Activated CD8-positive, alpha-beta T cell treated with anti-CD3 and anti-CD28 coated beads, Interleukin-2, amount 10 ng/mL, durations not matched to agents 7 days and 5 days (primary cell): ENCODE measurements at places on chromosomes 11 and 22.

DNA sequence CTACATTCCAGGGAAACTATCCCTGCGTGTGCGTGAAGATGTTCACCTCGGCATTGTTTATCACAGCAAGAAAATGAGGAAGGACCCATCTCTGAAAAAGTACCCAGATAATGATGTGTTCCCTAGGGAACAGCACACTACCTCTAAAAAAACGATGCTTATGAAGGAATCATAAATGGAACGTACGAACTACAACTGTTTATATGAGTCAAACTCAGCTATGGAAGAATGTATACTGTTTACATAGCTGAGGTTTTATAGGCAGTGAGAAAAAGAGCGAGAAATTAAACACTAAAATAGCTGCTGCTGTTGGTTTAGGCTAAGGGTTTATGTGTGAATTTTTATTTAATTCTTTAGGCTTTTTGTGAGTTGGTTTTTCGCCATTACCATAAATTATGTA is 48.9 kb downstream of the APOL1 start:
- DNase-seq = no peak

- DNase-seq = no peak
Measured at GRCh38 chr11:725624-726202, 19.7 kb downstream of the EPS8L2 start.

DNA sequence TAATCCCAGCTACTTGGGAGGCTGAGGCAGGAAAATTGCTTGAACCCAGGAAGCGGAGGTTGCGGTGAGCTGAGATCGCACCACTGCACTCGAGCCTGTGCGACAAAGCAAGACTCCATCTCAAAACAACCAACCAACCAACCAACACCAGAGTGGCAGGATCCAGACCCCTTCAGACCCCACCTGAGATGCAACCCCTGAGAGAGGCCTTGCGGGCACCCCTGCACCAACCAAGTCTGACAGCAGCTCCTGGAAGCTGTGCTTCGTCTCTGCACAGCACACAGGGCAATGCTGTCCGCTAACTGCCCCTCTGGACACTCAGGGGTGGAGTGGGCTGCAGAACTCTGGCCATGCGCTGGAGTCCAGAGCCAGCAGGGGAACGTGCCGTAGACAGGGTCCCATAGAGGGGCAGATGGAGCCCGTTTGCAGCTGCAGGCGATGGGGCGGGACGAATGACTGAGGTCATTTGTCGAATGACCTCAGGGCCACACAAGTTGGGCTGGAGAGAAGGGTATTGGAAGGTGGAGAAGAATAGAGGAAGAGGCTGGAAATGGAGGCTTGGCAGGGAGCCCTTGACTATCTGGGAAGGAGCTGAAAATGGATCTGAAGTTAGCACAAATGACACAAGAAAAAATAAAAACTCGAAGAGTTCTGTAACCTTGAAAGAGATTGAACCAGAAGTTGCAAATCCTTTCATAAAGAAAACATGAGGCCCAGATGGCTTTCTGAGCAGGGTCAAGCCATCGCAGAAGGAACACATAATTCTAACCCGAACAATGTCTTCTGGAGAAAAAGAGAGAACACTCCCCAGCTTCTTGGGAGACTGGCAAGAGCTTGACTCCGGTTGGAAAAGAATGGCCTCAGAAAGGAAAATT is 199.7 kb downstream of the CTTN start:
- no peak for DNase-seq

- DNase-seq = no peak
Measured at GRCh38 chr22:24437091-24437490, 9.7 kb downstream of the ADORA2A start.

DNA sequence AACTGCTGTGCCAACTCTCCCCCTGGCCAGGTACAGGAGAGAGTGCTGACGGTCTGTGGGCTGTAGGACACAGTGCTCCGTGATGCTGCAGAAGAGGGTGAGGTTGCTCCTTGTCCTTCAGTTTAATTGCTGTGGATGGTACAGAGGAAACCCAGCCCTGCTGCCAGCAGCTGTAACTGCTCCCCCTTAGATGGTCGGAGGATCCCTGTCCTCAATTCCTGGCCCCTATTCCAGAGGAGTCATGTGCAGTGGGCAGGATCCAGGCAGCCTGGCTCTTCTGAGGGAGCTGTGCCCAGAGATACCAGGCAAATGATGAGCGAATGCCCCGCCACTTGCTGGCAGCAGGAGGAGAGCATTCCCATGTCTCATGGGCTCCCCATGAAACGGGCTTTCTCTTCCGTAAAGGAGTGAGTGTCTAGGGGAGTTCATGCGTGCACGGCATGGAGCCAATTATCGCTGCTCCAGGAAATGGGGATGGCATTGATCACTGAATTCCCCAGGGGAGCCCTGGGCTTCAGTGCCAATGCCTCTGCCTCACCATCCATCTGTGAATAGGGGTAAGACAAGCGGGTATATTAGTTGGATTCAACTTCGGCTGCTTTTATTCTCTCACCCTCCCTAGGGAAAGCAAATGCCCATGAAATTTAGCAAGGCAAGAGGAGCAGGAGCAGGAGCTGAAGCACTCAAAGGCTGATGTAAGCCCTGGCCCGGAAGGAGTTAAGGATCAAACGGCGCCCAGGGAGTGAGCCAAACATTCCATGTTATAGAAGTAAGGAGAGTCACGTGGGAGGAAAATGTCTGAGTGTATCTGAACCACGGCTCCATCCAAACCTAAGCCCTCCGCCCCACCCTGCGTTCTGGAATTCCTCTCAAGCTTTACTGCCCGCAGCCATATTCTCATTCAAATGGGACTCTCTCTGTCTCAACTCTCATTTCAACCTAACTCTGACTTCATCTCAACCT is 51.0 kb upstream of the CSNK2A3 start:
- no peak for DNase-seq

GRCh38 chr11:106172386-106172991 is 95.0 kb downstream of the AASDHPPT start:
- no peak for DNase-seq

- no peak for DNase-seq
Measured at GRCh38 chr11:113447621-113448315, 27.4 kb downstream of the DRD2 start.

- no peak for DNase-seq
Measured at GRCh38 chr11:120688163-120688562, 176.6 kb downstream of the GRIK4 start.

DNA sequence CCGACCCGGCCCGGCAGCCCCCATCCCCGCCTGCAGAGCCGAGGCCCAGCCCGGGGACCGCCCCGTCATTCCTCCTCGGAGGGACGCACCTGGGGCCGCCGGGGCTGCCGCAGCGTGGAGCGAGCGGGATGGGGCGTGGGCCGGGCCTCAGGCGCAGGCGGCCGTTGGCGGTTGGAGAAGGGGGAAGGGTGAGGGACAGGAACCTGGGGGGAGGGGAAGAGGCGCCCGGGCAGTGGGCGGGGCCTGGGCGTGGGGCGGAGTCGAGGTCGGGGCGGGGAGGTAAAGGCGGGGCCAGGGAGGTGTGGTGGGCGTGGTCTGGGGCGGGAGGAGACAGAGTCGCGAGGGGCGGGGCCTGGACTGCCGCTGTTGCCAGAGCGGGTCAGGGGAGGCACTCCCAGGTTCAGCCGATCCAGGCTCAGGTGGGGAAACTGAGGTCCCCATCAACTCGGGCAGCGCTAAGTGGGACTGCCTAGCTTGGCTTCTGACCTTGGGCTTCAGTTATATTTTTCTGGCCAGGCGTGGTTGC is at the start of gene TESMIN:
TESMIN (minus strand) TSS at position 190 of the 526 bp plus-strand sequence. CDS start 860 bp downstream, outside the sequence.
- peak; percentile 95 for DNase-seq

- no peak for DNase-seq
Measured at GRCh38 chr11:100776212-100776896, 89.3 kb downstream of the ARHGAP42 start.

DNA sequence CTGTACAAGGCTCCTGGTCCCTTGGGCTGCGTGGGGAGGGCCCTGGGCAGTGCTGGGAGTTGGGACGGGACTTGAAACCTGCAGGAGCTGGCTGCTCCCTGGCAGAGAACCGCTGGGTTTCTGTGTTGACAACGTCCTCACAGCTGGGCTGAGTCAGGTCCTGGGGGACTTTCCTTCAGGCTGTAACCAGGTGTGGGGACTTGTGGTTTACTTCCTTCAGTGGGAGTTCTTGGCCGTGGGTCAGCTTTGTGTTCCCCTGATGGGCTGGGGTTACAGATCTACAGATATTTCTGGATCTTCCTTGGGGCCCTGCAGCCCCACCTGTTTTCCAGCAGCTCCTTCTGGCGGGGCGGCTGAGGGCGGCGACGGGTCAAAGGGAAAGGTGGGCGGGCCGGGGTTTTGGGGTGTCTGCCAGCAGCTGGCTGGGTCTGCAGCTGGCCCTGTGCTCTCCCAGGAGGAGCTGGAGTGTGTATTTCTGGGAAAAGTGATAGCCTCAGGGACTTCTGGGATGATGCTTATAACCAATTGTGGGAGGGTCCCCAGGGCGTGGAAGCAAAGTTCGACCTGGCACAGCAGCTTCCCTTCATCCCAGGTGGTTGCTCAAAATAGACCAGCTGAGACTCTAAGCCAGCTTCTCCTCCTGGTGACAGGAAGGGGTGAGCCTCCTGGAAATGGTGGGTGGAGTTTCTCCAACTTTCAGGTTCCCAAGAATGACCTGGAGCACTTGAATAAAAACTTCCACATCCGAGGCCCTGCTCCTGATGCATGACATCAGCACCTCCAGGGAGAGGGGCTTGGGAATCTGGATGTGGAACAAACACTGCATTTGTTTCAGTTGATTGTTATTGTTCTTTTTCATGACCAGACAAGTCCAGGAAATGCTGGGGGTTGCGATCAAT is 19.1 kb downstream of the ST14 start:
- no peak for DNase-seq

DNA sequence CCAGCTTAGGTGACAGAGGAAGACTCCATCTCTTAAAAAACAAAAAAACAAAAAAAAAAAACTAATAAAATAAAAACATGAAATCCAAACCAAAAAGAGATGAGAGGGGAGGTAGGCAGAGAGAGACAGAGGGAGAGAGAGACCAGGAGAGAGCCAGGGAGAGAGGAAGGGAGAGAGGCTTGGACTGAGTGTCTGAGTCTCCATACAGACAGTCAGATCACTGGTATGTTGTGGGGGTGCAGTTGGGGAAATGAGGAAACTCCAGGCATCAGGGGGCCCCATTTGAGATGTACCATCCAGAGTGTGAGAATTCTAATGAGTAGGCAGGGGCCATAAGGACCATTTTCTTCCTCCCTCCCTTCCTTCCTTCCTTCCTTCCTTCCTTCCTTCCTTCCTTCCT is 53.1 kb upstream of the SEPTIN5 start:
- DNase-seq = no peak

- no peak for DNase-seq
Measured at GRCh38 chr11:29227811-29228210, 789.0 kb downstream of the KCNA4 start.

DNA sequence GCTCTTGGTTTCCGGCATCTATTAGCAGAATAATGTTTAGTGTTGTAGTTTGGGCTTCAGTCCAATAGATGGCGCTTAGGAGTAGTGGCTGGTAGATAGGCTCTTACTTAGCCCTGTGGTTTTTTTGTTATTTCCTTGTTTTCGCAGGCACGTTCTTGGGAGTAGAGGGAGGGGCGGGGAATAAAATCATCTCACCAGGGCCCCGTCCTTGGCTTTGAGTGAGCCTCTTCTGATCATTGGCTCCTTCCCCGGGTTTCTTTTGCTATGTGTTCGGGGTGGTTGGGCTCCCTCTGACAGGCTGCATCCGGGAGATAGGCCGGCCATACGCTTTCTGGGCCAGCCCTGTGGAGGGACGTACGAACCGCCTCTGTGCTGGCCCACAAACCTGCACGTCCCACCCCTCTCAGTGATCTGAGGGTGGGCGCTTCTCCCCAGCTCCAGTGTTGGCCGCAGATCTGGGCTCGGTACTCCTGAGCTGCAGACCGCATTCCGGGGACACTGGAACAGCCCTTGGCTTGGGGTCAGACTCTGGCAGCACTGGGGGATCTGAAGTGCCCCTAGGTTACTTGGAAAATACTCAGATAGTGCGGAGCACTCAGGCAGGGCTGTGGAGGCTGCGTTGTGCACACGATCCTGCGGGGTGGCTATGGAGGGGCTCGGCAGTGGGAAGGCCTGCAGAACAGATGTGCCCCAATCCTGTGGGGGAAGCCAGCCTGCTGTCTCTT is 217.0 kb downstream of the DYNC2H1 start:
- DNase-seq = peak; percentile 62

DNA sequence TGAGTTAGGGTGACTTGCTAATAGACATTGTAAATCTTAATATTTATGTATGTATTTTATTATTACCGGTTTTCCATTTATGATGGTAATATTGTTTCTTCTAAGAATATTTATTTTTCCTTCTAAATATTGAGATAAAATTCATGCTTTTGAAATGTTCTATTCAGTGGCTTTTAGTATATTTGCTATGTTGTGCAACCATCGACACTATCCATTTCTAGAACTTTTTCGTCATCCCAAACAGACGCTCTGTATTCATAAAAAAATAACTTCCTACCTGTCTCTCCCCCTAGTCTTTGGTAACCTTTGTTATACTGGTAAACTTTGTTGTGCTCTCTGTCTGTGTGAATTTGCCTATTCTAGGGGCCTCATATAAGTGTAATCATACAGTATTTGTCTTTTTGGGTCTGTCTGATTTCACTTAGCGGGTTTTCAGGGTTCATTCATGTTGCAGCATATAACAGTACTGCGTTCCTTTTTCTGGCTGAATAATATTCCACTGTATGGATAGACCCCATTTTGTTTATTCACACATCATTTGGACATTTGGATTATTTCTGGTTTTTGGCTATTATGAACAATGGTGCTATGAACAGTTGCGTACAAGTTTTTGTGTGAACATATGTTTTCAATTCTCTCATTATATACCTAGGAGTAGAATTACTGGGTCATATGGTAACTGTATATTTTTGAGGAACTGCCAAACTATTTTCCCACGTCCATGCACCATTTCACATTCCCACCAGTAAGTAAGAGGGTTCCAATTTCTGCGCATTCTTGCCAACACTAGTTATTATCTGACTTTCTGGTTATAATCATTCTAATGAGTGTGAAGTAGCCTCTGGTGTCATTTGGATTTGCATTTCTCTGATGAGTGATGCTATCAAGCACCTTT is 15.9 kb downstream of the NEAT1 start:
- no peak for DNase-seq

DNA sequence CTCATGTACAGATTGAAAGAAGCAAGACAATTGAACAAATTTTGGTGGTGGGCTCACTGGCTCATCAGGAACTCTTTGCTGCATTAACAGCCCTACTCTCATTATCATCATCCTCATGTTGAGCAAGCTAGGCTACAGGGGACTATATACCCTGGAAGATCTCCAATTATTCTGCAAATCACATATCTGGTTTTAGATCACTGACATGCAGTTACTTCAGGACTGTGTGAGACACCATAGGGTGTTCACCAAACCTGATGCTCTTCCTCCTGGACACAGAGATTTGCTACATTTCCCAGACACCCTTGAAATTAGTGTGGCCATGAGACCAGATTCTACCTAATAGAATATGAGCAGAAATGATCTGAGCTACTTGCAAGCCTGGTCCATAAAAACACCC is 23.0 kb upstream of the ME3 start:
- DNase-seq = no peak

- DNase-seq = no peak
Measured at GRCh38 chr11:16741473-16741872, 3.0 kb downstream of the C11orf58 start.
